Stimulated activated CD4-positive, alpha-beta T cell treated with anti-CD3 and anti-CD28 coated beads, TNF-alpha, amount 100 ng/mL, for 24 hours (primary cell): ENCODE measurements at places on chromosomes 11 and 22.
A peak's percentile ranks its signal among the peaks of the same experiment; 100 is the strongest.

DNA sequence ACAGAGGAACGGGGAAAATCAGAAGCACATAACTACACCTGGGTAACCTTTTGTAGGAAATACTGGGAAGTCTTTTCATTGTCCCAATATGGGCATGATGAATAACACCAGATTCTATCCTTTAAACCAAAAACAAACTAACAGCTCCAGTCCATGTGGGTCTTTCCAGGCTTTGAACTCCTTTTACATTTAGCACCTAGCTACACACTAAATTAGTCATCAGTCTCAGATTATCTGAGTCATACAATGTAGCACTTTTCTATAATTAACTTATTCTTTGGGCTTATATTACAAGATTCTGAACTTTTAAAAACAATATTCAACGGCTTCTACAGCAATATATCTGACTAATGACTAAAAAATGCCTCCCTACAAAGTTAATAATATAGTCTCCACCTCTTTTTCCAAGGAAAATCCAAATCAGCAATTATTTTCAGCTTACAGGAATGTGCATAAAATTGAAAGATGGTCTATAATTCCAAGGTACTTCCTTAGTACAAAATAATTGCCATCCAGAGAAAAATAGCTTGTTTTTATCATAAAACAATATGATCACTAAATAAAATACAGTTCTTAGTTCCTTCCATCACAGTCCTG lies 26.3 kb downstream of the STK33 start:
- no peak for DNase-seq

DNA sequence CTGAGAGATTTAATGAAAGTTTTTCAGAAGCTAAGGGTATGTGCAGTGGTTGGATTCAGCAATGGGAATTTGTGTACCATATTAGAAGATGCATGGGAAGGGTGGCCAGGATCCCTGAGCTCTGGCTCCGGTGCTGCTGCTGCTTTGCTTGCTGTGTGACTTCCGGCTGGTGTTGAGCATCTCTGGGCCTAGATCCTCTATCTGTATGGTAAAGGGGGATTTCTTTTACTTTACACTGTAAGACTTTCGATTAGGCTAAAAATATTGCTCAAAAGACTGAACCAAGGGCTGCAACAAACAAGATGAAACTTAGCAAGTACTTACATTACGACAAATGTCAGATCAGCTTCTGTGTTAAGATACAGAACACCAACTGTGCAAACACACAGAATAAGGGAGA lies 39.1 kb downstream of the XRRA1 start:
- no peak for DNase-seq

GRCh38 chr11:102420547-102420946 lies 32.0 kb downstream of the TMEM123 start:
- no peak for DNase-seq

- DNase-seq, result no peak
Measured at GRCh38 chr11:86403458-86403857, 28.8 kb downstream of the CCDC81 start.

DNA sequence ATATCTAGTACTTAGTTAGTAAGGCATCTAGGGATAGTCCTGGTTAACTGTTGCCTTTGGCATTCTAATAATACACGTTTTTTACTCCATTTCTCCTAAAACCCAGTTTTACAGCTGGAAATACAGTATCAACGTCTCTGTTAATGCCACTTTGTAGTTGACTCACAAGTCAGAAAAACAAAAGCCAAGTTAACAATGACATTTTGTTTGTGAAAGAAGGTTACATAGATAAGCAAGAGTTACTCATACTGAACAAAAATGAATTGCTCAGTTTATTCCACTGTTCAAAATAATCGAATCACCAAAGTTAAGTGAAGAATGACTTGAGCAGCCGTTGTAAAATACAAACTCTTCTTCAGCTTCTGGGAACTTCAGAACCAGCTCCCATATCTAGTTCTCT lies 540.3 kb downstream of the ETS1 start:
- DNase-seq, result no peak

DNA sequence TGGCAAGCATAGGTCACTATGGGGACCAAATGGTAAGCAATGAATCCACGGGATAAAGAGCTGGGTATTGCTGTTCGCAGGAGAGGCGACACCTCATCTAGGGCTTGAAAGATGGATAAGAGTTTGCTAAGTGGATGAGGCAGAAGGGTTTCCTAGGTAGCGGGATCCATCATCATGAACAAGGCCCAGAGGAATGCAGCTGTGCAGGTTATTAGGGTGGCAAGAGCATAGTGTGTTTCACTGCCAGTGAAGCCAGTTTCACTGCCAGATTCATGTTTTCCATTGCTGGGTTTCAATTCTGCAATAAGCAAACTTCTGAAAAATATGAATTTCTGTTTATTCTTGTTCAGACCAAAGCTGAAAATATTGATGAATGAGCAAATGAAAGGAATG lies 27.2 kb downstream of the WEE1 start:
- no peak for DNase-seq

DNA sequence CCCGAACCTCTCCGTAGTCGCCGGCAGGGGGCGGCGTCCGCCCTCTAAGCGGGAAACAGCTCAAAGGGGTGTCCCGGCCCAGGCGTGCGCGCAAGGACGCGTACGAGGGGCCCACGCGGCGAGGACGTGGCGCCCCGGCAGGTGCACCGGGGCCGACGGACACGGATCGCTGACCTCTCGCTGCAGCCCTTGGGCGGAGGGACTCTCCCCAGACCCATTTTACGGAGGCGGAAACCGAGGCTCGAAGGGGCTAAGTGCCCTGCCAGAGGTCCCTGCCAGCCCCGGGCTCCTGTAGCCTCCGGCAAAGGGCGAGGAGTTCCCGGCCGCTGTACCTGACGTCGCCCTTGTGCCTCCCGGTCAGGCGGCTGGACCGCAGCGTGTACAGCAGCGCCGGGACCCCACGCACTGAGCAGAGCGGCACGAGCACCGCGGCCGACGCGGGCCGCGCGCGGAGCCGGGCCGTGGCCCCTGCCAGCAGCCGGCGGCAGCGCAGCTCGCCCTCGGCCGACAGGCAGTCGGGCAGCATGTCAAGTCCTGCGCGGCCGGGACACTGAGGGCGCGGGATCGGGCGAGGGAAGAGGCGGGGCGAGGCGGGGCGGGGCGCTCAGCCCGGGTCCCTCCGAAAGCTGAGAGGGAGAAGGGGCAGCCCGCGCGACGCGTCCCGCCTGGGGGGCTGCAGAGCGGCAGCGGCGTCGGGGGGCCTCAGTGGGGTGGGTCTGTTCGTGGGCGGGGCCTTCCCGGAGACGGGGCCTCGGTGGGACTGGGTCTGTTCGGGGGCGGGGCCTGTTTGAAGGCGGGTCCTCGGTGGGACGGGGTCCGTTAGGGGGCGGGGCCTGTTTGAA lies at the start of gene NUDT8:
TSS of gene NUDT8 (minus strand) at position 552 of the 842 bp plus-strand sequence. CDS start at position 526, 26 bp downstream.
- DNase-seq, result peak; percentile 88

- no peak for DNase-seq
Measured at GRCh38 chr11:45609337-45609736, 56.1 kb downstream of the CHST1 start.

DNA sequence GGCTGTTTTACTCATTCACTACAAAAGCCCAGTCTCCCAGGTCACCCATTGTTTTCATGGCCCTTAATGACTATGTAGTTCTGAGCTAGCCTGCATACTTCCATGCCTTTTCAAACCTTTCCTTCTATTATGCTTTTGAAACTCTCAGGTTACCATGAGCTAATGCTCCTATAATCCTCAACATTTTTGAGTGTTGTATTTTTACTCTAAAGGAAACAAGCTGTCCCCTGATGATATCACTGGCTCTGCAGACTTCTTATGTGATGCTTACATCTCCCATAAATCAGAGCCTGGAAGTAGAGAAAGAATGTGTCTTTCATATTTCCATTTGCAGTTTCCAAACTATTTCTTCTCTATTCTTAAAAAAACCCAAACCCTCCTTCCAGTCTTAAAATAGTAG lies 159.0 kb upstream of the RAG2 start:
- no peak for DNase-seq

DNA sequence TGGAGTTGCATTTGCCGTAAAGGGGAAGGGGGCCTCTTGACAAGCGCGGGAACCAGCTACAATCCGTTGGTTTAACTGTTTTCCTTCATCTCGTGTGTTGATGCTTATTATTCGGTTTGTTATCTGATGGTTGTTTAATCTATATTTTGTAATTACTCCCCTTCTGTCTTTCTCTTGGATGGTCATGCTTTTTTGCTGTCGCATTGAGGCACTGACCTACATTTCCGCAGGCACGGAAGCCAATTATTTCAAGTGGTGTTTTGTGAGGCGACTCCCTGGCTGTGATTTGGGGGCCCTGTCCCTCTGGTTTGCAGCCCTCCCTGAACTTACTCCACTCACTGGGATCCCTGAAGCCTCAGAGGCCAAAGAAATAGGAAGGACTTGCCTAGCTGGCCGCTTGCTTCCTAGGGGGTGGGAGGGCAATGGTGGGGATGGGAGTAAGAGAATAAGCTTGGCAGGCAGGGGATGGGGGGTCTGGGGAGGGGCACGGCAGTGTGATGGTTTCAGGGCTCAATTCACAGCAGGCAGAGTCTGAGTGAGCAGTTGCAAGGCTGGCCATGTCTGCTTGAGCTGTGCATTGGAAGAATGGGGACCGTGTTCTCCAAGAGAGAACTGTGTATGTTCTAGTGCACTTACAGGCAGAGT lies 165.8 kb upstream of the B3GAT1 start:
- DNase-seq, result no peak

DNA sequence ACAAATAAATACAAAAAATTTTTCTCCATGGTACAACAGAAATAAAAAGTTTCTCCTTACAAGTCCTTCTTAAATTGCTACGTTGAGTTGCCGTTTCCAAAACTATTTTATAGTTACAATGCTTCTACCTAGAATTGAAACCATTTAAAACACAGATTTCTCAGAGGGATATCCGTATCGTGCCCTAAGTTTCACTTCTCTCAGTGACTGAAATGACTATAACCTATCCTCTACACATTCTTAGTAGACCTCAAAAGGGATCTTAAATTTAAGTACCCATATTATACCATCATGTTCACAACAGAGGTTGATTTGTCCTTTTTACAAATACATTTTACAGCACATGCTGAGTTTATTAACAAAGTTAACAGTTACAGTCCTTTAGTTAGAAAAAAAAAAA lies 44.1 kb downstream of the USP28 start:
- DNase-seq, result no peak

DNA sequence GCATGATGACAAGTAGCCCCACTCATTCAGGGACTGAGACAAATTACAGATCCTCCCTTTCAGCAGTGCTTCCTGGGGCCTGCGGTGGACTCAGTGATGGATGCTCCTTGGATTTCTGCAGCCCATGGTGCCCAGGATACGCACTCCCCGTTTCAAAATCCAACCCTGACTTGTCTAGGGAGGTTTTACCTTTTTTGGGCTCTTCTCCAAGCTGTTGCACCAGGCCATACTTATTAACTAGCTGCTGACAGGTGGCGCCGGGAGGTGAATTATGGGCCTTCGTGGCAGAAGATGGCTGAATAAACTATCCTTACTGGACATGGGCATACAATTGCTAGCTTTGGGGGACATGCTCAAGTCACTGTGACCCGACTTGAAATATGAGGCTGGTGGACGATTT lies 324.3 kb upstream of the SYN3 start:
- no peak for DNase-seq

GRCh38 chr22:48257685-48258055 lies 1495.2 kb downstream of the TBC1D22A start:
- DNase-seq, result no peak

DNA sequence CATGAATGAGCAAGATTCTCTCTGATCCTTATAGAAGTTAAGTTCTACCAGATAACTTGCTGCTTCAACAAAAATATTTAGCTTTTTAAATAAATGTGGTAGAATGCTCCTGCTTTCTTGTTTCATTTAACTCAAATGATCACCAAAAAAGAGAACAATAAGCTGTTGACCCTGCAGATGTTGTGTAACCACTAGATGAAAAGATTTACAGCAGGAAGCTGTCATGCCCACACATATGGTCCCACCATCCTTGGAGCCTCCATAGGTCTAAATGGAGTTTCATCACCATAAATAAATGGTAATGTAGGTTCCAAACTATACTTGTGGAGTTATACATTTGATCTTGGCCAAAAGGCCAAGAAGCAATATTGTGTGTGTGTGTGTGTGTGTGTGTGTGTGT lies 118.8 kb downstream of the RRAS2 start:
- no peak for DNase-seq

GRCh38 chr22:22916215-22916951 lies 28.8 kb downstream of the IGLL5 start:
- no peak for DNase-seq

- DNase-seq, result no peak
Measured at GRCh38 chr11:57475671-57476046, 15.3 kb downstream of the RTN4RL2 start.

DNA sequence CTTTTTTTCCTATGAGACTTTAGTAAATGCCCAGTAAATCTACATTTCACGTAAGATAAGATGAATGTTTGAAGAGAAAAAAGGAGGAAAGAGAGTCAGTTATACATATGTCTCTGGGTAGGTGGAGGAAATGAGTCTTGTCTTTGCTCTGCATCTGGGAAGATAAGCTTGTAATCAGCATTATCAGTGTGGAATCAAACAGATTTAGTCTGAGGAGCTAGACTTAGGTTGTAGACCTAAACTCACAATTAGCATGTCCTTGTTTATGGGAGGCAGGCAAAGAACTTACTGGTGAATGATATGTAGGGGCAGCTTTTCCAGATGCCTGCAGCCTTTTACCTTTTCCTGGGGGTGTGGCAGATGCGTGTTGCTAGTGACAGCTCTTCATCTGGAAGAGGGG lies 962.3 kb downstream of the TBC1D22A start:
- DNase-seq, result no peak

DNA sequence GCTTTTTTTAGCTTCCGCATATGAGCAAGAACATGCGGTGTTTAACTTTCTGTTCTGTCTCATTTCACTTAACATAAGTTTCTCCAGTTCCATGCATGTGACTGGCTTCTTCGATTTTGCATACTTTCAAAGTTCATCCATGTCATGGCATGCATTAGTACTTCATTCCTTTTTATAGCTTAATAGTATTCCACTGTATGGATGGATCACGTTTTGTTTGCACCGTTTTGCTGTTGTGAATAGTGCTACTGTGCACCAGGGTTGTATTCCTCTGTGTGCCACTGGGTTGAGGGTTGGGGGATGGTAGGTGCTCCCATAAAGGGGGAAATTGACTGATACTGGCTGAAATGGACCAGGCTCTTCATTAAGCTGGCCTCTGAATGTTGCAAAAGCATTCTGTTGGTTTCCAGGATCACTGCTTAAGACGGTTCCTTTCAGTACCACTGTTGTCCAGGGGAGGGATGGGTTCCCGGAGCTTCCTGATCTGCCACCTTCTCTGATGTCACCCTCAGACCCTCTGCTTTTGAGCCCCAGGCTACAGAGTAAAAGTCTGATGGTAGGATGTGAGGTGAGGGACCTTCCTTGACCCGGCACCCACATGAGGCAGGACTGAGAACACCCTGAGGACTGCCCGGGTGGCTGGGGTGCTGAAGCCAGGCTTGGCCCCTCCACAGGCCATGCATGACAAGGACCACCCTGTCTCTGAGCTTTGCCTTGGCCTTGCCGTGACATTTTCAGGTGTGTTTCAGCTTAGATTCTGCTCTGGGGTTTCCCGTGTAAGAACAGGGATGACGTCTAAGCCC lies 24.4 kb downstream of the DGCR6L start:
- no peak for DNase-seq

GRCh38 chr22:29041408-29041807 lies 20.2 kb downstream of the C22orf31 start:
- DNase-seq, result no peak

- no peak for DNase-seq
Measured at GRCh38 chr11:73367482-73368024, 8.6 kb upstream of the RELT start.

GRCh38 chr11:120702656-120703055 lies 191.1 kb downstream of the GRIK4 start:
- no peak for DNase-seq
